ENCODE measurements at places on chromosomes 13 and 19.

DNA sequence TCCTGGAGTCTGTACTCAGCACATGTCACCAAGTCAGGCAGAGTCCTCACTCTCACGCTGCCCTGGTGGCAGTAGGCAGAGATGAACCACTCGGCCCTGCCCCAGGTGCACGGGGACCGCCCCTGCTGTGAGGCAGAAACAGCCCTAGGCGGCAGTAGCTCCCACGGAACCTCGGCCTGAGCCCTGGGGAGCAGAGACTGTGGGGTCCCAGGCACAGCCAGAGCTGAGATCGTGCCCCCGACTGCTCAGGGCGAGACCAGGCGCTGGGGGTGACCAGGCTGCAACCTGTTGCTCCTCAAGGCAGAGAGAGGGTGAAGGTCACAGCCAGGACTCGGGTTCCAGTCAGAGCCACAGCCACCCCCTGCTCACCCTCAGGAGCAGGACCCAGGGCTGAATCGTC, 34.9 kb downstream of the AP1M1 start:
- DNase-seq: no peak

GRCh38 chr13:114116734-114117133, 15.7 kb downstream of the RASA3 start:
- DNase-seq: no peak

DNA sequence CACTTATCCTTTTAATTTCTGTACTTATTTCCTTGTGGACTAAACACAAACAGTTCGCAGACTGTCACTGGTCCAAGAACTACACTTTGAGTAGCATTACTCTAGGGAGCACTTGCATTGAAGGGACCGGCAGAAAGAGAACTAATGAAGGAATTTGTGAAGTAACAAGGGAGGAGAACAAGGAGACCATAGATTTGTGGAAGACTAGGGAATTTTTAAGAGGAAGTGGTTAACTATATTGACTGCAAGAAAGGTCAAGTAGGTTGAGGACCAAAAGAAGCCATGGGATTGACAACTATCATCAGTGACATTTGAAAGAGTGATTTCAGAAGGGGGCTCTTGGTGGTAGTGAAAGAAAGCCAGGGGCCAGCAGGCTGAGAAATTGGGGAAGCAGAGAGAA, 4.0 kb upstream of the RB1 start:
- no peak for DNase-seq

DNA sequence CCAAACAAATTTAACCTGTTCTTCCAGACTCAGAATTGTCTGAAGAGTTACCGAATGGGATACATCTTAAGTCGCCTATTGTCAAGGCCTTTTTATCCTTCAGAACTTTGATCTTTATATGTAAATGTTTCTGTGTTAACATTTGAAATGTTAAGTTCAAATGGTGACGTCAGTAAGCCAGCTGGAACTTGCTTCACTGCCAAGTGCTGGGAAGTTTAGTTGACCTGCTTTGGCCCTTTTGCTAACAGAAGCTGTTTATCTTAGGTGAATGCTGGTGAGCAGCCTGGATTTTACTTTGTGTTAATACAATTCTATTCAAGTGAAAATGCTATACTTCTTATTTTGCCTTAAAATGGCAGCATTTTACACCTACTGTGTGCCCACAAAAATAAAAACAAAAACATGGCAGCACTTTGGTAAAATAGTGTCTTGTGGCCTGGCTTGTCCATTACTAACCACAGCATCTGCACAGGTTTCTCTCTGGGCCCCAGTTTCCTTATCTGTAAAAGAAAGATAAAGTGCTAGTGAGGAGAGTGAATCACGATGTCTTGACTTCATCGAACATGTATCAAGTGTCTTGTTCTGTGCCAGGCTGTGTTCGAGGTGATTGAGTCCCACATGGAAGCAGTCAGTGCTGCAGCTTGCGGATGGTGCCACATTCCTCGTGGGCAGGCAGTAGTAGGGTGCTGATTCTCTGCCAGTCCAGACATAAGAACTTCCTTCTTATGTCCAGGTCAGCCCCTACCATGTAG, 2.2 kb downstream of the NAXD start:
- DNase-seq: peak; percentile 35

DNA sequence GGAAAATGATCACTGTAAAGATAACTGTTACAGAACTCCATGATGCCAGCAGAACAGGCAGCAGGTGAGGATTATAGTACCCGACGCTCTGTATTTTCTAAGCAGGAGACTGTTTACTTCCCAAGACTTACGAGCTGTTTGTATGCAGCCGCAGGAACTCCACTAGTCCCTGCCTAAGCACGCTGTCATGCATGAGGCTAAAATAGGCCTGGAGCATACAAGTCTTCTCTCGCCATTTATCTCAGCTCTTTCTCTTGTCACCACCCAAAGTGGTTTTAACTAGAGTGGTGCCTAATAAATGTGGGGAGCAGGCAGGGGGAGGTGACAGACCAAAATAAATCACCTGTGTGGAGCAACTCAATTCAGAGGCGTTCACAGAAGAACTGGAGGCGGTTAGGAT, 175.8 kb downstream of the TDRD3 start:
- no peak for DNase-seq

- peak; percentile 87 for DNase-seq
Measured at GRCh38 chr19:55118401-55118991, 1.1 kb upstream of the PPP1R12C start.

DNA sequence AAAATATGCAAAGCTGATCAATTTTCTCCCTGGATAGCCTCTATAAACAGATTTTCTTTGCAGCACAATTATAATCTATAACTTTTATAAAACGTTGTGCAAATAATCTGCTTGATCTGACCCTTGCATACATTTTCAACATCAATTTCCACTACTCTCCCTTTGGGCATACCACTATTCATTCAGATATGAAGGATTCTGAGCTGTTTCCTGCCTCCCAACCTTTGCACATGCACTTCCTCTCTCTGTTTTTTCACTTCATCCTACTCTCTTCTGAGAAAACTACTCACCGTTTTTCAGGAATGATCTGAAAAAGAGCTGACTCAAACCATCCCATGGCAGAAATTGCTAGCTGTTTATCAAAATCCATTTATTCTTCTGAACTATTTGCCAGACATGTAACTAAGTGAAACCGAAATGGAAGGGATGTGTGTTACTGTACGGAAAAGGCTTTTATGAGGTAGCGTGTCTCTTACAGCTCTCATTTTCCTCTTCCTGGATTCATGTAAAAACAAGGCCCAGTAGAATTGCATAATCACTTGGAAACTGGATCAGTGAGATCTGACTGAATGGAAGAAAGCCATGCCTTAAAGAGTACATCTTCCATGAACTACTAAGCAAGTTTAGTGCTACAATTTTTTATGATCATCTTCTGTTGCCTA, 1447.3 kb upstream of the MIR17HG start:
- DNase-seq: no peak

- no peak for DNase-seq
Measured at GRCh38 chr13:113854238-113855011, 9.5 kb downstream of the GAS6 start.

GRCh38 chr13:31755803-31756212, 16.5 kb downstream of the RXFP2 start:
- no peak for DNase-seq

DNA sequence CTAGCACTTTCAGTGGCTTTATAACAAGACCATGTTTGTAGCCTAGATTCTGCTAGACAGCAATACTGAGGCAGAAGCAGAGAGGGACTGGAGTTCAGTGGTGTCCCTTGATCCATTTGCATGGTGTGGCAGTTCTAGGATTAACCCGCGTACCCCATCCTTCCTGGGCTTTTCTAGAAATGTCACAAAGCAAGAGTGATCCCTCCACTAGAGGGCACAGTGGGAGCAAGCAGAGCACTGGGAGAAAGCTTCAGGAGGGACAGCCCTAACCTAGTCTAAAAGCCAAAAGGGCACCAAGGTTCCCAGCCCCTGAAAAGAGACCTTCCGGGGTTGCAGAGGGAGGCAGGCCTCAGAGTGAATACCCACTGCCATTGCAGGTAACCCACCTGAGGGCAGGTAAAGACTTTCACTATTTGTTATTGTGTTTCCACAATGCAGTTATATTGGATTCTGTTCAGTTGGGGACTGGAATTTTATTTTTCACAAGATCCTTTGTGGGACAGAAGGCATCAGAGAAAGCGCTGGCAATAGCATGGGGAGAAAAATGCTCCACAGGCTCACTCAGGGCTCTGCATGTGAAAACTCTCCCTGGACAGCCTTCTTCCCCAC, 170.6 kb downstream of the FLT1 start:
- DNase-seq: peak; percentile 20

DNA sequence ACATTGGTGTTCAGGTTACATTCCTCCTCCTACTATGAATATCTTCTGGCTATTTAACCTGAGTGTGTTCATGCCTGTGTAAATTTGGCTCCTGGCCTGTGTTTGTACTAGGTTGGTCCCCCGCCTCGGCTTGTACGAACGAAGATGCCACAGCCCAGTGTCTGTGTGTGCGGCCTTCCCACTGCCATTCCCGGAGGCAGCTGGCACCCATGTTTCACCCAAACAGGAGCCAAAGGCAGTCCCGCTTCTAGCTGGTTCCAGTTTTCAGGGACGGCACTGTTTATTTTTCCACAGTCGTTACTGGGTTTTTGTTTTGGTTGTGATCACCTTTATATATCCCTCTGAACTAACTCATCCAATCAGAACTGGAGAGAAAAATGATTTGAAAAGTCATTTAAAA, 102.5 kb upstream of the ZNF536 start:
- no peak for DNase-seq
